ENCODE measurements at places on chromosomes 11 and 22.

- peak; percentile 34 for DNase-seq
Measured at GRCh38 chr11:76209375-76209972, 3.2 kb upstream of the WNT11 start.

DNA sequence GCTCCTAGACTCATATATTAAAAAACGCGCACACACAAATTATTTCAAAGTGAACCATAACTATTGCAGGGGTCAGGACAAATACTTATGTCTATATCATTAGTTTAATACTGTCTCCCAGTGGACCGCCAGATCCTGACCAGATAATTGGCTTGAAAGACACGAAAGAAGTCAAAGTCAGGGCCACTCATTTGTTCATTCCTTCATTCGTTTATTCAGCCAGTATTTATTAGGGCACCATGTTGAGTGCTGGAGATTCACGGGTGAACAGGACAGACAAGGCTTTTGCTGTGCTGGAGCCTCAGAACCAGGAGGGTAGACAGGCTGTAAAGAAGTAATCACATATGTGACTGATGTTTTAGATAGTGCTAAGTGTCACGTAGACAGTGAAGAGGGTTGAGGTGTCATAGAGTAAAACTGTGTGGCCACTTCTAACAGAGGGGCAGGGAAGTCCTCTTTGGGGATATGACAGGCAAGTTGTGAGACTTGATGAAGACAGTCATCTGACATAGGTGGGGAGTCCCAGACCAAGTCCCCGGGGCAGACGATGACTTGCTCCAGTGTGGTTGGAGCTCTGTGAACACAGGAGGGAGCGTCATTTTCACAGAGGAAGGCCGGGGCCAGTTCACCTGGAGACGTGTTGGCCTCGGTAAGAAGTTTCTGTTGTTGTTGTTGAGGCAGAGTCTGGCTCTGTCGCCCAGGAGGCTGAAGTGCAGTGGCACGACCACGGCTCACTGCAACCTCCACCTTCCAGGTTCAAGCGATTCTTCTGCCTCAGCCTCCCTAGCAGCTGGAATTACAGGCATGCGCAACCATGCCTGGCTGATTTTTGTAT, 25.9 kb downstream of the RBX1 start:
- DNase-seq = no peak

GRCh38 chr11:78170874-78171549, 17.4 kb downstream of the KCTD21 start:
- DNase-seq = no peak

GRCh38 chr22:31346255-31346732, at the start of gene PATZ1:
Gene PATZ1, minus strand, starts transcription at chr22:31346346. Its CDS starts 744 bp downstream, at chr22:31345602.
- DNase-seq = peak; percentile 79

DNA sequence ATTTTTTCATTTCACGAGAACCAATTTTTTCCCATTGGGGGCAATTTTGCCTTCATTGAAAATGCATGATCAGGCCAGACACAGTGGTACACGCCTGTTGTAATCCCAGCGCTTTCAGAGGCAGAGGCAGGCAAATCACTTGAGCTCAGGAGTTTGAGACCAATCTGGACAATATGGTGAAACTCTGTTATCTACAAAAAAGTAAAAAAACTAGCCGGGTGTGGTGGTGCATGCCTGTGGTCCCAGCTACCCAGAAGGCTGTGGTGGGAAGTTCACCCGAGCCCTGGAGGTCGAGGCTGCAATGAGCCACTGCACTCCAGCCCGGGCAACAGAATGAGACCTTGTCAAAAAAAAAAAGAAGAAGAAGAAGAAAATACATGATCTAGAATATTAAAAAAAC, 19.2 kb upstream of the UPK3A start:
- no peak for DNase-seq

DNA sequence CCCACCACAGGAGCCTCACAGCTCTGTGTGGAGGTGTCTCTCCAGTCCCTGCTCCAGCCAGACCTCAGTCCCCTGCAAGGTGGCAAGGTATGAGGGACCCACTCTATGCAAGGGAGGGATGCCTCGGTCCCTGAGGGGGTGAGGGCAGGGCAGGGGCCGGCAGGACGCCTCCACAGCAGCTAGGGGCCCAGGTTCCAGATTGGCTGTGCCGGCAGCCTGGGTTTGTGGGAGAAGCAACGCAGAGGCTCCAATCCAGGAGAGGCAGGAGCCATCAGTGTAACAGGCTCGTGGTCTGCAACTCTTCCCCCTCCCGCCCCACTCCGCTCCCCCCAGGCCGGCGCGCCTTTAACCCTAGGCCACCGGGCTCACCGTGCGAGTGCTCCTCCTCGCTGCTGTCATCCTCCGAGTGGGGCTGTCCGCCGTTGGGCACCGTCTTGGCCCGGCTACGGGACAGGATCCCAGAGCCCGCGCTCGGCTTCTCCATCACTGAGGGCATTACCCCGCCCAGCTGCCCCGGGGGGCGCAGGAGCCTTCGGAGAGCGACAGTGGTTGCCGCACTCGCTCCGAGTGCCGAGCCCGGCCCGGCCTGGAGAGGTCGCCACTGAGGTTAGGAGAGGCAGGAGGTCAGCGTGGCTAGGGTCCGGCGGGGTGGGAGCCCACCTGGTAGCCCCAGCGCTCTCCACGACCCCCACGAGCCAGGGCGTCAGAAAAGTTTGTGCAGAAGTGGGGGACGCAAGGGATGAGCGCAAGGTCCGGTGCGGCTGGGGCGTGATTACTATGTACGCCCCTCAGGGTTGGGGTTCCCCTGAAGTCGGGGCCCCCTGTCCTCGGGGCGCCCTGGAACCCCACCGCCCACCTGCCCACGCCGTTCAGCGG, 765 bp downstream of the RCOR2 start:
- peak; percentile 52 for DNase-seq

DNA sequence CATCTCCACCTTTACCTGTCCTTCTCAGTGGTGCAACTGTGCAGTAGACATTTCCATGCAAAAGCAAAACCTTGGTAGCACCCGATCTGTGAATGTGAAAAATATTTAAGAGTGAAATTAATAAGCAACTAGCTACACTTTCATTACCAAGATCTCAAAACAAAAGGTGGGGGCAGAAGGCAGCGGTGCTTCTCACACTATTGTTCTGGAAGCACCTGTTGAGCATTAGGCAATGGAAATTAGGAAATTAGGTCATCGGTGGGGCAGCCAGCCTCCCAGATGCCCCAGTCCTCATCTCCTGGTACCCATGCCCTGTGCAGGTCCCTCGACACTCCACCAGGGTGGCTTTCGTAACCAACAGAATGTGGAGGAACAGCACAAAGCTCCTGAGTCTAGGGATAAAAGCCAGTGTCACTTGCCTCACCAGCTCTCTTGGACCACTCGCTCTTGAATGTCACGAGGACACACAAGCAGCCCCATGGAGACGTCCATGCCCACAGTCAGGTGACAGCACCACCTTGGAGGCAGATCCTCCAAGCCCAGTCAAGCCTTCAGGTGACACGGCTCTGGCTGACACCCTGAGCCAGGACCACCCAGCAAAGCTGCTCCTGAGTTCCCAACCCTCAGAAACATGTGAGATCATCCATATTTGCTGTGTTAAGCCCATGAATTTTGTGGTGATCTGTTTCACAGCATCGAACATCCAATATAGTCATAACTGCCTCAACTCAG, 3.3 kb downstream of the LTO1 start:
- DNase-seq = no peak

- peak; percentile 95 for DNase-seq
Measured at GRCh38 chr22:19478901-19479354, at the start of gene UFD1. Gene UFD1, minus strand, starts transcription at chr22:19479193. Its CDS starts 108 bp downstream, at chr22:19479085.

- no peak for DNase-seq
Measured at GRCh38 chr11:13686776-13687175, 18.3 kb downstream of the FAR1 start.

GRCh38 chr11:2547806-2548205, 103.0 kb downstream of the KCNQ1 start:
- no peak for DNase-seq

GRCh38 chr11:131686836-131687235, 316.4 kb downstream of the NTM start:
- no peak for DNase-seq

GRCh38 chr11:93537767-93538261, 5.4 kb downstream of the SMCO4 start:
- DNase-seq = no peak

DNA sequence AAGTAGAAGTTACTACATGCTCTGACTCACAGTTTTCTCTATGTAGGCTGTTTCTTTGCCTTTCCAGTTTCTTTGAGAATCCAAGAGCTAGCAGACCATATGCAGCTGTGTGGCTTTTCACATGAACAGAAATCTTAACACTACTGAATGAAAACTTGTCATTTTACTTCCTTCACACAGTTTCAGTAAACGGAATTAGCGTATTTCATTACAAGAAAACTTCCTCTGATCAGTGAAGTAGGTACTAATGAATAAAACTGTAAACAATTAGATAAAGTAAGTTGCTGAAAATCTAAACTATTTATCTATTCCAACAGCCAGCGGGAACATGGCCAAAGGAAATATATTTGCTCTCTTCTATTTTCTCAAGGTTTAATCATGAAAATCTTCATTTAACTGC, 953.2 kb downstream of the LRRC4C start:
- no peak for DNase-seq

DNA sequence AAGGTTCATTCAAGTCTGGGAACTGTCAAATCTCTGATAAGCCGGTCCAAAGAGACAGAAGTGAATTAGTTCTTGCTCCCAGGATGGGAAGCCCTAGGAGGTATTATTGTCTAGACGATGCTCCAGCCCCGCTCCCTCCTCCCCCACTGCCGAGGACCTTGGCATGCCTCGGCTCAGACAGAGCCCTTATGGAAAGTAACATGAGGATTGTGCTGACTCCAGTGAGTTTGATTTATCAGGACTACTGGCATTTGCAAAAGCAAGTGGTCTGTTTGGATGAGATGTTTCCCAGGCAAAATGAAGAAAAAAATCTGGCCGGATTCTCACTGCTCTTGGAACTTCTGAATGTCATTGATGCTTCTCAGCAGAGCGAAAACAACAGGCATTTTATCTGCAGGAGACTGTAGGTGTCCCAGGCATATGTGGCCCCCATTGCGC, 341.0 kb downstream of the ETS1 start:
- no peak for DNase-seq

- DNase-seq = no peak
Measured at GRCh38 chr11:3840004-3840869, 522 bp downstream of the RHOG start.

DNA sequence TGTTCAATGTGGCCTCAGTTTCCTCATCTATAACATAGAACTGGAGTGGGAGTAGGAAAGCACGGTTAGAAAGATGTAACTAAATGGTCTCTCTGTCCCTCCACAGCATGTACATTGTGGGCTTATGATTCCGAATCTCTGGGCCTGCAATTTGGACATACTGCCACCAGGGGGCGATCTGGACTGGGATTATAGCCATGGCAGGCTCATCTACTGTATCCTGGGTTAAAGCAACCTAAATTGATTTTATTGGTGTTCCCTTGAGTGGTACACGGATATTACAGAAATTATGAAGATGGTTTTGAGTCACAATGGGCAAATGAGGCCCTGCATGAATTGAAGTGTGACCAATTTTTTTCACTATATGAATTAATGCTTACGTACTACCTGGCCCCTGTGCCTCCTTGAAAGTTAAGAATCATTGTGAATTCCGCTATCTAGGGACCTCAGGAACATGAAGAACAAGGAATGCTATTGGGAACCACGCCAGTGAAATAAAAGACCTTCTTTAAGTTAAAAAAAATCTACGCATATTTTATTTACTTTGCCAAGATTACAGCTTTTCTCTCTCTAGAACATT, 32.9 kb downstream of the TST start:
- no peak for DNase-seq

GRCh38 chr22:30928401-30928800, 40.2 kb downstream of the MORC2 start:
- DNase-seq = no peak

DNA sequence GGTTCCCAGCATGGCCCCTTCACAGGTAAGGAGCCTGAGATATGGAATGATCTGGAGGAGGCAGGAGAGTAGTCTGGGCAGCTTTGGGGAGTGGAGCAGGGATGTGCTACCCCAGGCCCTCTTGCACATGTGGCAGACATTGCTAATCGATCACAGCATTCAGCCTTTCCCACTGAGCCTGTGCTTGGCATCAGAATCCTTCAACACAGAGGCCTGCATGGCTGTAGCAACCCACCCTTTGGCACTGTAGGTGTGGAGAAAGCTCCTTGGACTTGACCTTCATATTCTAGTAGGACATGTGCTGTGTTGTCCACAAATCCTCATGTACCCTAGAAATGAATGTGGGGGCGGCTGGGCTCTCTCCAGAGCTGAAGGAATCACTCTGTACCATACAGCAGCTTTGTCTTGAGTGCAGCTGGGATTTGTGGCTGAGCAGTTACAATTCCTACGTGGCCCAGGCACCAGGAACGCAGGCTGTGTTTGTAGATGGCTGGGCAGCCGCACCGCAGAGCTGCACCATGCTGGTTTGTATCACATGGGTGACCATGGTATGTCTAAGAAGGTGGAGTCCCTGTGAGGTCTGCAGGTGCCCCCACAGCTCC, 21.8 kb upstream of the PPP6R3 start:
- DNase-seq = no peak

DNA sequence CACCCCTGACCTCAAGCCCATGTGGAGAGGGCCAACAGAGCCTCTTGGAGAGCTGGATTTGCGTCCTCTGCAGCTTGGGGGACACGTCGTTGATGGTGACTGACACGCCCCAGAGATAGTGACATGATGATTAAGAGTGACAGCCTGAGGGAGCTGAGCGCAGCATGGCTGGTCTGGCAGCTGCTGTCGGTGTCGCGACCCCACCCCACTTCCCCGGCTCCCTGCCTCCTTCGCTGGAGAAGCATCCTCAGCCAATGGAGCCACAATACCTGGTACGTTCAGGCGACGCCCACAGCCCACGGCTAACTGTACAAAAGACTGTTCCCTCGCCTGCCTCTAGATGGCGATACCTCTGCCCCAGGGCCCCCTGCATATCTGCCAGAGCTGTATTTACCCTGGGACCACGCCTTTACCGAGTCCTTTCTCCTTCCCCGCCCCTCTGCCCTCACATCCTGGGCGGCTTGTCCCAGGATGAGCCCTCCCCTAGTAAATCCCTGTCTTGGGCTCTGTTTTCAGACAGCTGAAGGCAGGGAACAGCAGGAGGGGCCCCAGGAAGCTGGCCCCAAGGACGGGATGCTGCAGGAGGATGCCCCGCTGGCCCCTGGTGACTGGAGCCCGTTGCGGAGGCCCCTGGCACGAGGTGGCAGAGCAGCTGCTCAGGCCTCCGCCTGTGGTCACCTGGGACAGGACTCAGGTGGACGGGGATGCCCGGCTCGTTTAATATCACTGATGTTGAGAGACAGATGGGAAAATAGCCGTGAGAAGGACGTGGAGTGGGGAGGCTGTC, 90.6 kb downstream of the RPS6KA4 start:
- DNase-seq = peak; percentile 58

- no peak for DNase-seq
Measured at GRCh38 chr11:118843565-118843964, 40.1 kb upstream of the CXCR5 start.

- DNase-seq = no peak
Measured at GRCh38 chr11:108524422-108524821, 26.2 kb upstream of the POGLUT3 start.
